Activated CD4-positive, alpha-beta T cell treated with anti-CD3 and anti-CD28 coated beads, Interleukin-10, Interleukin-2, amounts not matched to agents 100 ng/mL and 50 ng/mL, durations not matched to agents 16 hours and 8 hours (primary cell): ENCODE measurements at places on chromosomes 2 and 18.

DNA sequence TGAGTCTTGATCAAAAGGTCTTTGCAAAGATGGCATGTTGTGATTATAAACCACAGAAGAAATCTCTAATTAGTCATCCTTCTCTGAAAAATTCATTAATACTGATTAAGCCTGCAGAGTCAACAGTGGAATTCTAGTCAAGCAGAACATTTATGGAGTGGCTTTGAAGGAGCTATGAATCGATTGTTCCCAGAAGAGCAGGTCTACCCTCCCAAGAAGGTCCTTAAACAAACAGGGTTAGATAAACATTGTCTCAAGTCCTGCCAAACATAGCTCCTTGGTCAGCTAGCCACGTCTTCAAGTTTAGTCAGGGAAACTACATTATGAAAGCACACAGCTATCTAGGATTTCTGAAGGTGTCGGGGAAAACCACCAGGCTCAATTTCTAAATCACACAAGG, 88.9 kb downstream of the ITGA4 start:
- DNase-seq: no peak

GRCh38 chr2:230885463-230886130, 20.9 kb downstream of the ITM2C start:
- no peak for DNase-seq

GRCh38 chr2:59932341-59932740, 621.1 kb downstream of the BCL11A start:
- no peak for DNase-seq

GRCh38 chr2:126887506-126887905, 11.2 kb upstream of the TEX51 start:
- no peak for DNase-seq

GRCh38 chr2:145146691-145147090, 626.8 kb upstream of the ZEB2 start:
- no peak for DNase-seq

DNA sequence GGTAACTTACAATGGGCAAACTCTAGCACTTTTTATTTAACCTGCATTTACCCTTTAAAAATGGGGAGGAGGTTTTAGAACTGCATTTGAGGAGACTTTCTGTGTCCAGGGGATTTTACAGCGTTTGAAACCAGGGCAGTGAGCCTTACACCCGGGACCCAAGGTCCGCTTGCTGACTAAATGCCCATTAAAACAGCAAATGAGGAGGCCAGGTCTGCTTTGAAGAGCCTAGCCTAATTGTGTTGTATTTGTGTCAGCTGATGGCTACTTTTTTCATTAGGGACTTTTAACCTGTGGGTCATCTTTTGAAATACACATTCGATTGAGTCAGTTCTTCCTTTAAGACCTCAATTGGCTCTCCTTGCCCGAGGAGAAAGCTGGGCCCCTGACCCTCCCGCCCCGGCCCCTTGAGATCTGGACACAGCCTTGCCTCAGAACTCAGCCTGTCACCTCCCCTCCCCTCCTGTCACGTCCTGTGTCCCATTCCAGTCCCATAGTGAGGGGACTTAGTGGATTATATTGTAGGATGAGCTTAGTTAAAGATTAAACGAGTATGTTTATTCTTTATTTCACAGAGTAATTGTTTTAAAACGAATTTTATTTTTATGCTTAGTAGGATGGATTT, 69.0 kb downstream of the KLHL29 start:
- no peak for DNase-seq

DNA sequence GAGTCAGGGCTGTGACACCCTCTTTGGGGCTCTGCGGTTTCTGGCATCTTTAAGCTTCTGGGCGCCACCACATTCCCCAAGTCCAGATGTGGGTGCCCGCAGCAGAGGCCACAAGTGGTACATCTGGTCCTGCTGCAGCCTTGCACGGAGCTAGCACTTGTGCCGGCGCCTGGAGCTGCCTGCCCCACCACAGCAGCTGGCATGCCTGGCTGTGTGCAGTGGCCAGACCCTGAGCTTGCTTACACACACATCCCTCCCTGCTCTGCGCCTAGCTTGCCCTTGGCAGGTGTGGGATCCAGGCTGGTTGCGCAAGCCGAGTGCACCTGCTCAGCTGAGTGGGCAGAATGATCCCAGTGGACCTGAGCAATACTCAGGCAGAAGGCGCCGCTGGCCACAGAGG, 27.3 kb downstream of the SLC4A10 start:
- no peak for DNase-seq

DNA sequence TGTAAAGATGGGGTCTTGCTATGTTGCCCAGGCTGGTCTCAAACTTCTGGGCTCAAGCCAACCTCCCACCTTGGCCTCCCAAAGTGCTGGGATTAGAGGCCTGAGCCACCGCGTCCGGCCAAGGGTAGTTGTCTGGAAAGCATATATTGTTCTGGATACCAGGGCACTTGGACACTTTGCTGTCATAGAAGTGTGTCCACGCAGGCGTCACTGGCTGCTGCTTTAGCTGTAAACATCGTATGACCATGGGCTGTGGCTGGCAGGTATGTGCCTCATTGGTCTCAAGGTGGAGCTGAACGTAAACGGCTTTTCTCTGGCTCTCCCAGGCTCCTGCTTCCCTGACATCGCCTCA, 3.2 kb upstream of the GPR35 start:
- DNase-seq: no peak

DNA sequence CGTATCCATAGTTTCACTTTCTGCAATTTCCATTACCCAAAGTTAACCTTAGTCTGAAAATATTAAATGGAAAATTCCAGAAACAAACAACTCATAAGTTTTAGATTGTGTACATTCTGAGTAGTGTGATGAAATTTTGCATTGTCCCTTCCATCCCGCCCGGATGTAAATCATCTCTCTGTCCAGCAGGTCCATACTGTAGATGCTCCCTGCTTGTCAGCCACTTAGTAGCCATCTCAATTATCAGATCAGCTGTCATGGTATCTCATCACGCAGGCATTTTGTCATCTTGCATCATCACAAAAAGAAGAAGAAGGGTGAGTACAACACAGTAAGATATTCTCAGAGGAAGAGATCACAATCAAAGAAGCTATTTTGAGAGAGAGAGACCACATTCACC, 185.0 kb upstream of the STK17B start:
- no peak for DNase-seq

DNA sequence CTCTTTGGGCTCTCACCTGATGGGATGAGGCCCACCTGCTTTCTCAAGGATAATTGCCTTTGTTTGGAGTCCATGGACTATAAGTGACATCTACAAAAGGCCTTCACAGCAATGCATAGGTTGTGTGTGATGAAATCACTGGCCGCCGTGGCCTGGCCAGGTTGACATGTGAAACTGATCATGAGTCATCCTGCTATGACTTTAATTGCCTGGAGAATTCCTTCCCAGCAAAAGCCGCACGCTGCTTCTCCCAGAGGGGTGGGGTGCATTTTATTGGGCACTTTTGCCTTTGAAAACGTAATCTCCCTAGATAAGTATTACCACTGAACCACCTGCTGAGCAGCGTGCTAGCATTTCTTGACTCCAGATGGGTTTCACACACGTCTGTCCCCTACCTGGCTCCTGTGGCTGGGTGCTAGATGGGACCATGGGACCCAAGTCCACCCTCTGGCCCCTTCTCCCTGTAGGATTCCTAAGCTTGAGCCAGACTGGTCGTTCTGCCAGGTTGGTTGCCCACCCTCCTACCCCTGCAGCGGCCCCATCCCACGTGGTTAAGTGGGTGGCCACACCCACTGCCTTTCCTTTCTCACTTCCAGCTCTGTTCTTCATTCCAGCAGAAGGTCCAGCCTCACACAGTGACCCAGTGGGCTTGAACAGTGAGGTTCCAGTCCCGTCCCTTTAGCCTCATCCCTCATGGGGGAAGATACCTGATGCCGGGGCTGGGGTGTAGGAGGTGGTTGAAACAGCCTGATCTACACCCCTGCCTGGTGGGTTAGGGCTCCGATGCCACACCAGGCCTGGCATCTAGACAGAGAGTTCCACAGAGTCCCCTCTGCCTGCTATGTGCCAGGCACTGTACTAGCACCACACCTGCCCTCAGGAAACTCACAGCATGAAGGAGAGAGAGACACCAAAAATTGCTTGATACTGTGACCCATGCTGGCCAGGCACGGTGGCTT, 89.6 kb downstream of the GBX2 start:
- DNase-seq: no peak
